NCI-H2081 treated with DMSO at 0.1 percent for 48 hours (cell line): ENCODE measurements at places on chromosomes 12 and 14.

DNA sequence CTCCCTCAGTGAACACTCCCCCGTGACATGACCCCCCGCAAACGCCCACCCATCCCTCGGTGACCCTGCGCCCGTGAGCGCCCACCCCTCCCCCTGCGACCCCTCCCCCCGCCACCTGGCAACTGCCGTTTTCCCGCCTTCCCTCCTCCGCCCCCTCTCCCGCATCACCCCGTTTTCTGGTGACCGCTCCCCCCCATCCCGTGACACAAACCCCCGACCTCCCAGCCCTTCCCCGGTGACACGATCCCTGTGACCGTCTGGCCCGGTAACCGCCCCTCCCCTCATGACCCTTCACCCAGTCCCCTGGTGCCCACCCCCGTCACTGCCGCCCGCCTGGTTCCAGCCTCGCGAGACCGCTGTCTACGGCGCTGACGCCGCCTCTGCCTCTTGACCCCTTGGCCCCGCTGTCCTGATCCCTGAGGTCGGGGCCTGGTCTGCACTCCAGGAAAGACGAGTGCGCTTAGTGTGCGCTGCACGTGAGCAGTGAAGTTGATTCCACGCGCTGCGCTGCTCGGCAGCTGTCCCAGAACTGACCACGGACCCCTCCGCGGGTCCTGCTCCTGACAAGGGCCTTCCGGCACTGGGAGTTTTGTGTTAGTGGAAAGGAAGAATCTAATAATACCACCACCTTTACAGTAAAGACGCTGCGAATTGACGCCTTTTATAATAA, 59.4 kb downstream of the DDX51 start:
- no peak for DNase-seq

- DNase-seq = no peak
Observed at GRCh38 chr14:97458661-97459579, 661.7 kb downstream of the VRK1 start.

DNA sequence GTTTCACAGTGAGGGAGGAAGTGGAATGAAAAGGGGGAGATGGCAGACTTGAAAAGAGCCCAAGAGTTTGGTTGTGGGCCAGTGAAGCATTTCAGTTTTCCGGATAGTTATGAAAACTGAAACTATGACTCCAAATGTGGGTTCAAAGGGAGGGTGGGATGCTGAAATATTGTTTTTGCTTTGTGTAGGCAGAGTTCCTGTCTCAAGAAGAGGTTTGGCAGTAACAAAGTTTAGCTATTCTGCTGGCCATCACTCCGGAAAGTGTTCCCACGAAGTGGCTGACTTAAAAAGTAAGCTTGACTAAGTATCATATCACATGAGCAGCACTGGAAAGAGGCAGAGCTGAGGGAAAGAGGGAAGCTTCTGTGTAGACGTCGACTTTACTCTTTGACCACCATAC, 85.2 kb downstream of the CAND1 start:
- no peak for DNase-seq

DNA sequence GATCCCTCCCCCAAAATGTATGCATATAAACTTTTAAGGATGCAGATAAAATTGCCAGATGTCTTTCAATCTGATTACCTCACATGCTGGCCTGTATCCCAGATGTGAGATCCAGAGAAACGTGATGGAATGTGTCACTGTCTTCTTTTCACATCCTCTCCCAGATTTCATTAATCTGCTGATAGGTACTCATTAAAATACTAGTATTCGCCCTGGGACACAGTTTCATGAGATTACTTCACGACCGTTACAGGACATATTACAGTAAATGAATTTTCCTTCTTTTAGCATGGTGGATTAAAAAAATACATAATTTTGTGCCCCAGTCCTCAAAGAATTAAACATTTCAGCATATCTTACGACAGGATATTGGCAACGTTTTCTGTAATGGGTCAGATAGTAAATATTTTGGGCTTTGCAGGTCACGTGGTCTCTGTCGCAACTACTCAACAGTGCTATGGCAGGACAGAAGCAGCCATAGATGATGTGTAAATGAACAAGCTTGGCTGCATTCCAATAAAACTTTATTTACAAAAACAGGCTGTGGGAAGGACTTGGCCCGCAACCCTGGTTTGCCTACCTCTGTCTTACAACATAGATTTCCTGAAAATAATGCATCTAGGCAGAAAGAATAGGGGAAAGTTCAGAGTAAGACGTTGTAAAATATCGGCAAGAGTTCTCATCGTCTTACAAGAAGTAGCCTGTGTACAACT, 156.0 kb upstream of the DIO3 start:
- DNase-seq = no peak

- no peak for DNase-seq
Observed at GRCh38 chr12:76375939-76376338, 27.7 kb upstream of the BBS10 start.

- no peak for DNase-seq
Observed at GRCh38 chr14:56515739-56516138, 63.9 kb upstream of the TMEM260 start.

DNA sequence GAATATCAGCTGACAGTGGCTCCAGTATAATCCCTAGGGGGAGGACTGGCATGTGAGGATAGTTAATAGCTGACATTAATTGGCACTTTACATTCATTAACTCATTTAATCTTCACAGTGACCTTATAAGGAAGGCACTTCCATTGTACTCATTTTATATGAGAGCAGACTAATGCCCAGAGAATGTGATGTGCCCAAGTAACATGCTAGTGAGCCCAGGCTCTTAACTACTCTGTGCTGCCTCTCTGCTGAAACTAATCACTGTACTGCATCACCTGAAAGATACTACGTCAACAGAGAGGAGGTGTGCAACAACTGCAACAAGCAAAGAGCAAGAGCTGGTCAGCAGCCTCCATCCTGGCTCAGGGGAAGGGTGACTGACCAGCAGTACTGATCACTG, 40.1 kb downstream of the GALNT4 start:
- DNase-seq = no peak
